Substantia nigra (tissue), 51 donors: ENCODE measurements at places on chromosomes 5 and 9.

- DNase-seq, result no peak
These were observed 223.0 kb downstream of the AUH start for GRCh38 chr9:91138760-91139159.

- no peak for DNase-seq
These were observed 241.1 kb upstream of the IRX4 start for GRCh38 chr5:2123874-2124273.

DNA sequence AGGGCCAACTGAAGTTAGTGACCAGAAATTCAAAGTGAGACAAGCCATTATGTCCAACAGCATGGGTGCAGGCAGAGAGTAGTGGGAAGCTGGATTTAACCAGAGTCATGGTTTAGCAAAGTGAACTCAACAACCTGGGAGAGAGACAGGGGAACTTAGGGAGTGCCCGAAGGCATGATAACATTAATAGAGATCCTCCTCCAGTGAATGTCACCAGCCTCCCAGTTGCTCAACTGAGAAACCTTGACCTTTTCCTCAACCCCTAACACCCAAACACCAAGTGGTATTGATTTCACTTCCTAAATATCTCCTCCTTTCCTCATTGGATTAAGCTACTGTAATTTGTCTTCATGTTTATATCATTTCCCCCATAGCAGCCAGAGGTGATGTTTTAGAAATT lies 42.6 kb downstream of the HMGCS1 start:
- DNase-seq, result no peak

DNA sequence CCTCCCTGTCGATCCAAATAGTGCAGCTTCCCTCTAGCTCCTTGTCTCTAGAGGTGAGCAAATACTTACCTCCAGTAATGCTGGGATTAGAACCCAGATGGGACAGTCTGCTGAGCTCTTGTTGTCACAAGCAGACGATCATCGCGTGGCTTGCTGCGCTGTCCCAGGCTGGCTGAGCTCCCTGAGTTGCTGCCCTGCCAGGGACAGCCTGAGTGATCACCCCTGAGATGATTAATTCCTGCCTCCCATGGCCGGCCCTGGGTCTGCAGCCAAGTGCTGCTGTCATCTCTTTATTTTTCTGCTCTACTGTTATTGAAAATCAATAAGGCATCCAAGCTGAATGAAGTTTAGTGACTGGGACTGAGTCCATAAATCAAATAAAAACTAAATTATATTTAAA lies 94.0 kb upstream of the ALDH1B1 start:
- no peak for DNase-seq

DNA sequence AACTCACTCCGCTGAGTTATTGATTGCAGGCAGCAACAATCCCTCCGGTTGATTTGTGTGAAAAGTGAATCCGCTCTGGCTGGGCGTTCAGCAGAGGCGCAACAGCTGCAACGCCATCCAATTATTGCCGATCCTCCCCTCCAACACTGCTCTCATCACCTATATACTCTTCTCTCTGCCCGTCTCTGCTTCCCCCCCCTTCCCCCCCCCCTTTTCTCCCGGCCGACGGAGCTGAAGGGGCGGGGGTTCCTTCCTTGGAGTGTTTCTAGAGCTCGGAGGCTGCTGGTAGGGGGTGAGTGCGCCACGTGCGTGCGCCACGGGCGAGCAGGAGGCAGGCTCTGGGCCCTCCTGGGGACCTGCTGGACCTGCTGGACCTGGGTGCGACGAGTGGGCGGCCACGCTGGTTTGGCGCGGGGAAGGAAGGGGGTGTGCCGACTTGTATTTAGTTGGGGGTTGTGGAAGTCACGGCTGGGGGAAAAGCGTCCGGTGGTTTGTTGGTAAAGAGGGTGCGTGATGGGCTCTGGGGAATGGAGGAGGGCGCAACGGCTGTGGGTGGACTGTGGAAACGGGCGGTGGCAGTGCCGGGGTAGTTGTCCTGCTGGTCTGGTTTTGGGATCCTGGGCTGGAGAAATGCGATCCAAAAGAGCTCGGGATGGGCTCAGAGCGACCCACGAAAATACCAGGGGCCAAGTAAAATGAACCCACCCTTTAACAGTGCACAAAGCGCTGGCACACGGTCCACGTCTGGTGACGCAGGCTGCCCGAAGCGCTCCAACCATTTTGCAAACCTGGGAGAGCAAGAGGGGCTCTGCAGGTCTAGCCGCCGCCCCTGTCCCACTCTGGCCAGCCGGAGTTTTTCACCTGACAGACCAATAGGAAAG lies 6.4 kb upstream of the MEF2C start:
- DNase-seq, result peak; percentile 24

GRCh38 chr5:98333921-98334320 lies 439.5 kb upstream of the RGMB start:
- no peak for DNase-seq

DNA sequence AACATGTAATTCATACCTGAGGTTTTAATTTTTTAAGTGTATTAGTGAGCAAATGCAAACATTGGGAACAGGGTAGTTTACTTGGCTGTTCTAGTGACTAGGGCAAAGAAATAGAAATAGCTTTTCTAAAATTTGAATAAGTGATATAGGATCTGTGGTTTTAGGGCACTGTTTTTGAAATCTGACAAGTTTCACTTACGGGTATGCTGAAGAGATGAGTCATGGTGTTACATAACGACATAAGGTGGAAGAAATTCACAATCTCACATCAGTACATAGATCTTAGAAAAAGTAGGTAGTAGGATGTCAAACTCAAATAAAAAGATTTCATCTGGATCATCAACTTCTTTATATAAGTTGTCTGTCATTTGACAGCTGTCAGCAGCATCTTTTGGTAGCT lies 772.3 kb downstream of the MAT2B start:
- DNase-seq, result no peak

GRCh38 chr9:128053560-128053959 lies 13.6 kb downstream of the NAIF1 start:
- peak; percentile 11 for DNase-seq

GRCh38 chr9:122055701-122056100 lies 37.4 kb downstream of the TTLL11 start:
- DNase-seq, result no peak

GRCh38 chr5:176803068-176803942 lies 7.1 kb upstream of the UNC5A start:
- DNase-seq, result no peak

- no peak for DNase-seq
These were observed 52.8 kb downstream of the TTC1 start for GRCh38 chr5:160061770-160062169.

GRCh38 chr5:123093601-123094236 lies 4.7 kb downstream of the PRDM6 start:
- DNase-seq, result no peak

DNA sequence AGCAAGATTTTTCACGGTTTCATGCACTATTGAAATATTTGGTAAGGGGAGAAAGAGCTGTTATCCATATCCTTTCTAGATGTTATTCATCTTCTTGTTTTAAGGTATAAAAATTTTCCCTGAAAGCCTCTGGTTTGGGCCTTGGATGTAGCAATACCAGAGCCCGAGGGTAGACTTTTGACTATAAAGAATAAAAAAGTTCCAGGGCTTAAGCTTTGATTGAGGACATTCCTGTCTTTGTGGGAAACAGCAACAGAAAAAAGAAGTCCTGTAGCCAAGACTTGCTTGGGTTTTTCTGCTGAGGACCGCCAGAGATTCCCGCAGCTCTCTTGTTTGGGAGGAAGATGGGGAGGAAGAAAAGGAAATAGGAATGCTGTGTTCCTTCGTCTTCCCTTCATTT lies 440.0 kb upstream of the WWC1 start:
- DNase-seq, result no peak

- no peak for DNase-seq
These were observed 9.9 kb downstream of the DAB2IP start for GRCh38 chr9:121661328-121661727.

DNA sequence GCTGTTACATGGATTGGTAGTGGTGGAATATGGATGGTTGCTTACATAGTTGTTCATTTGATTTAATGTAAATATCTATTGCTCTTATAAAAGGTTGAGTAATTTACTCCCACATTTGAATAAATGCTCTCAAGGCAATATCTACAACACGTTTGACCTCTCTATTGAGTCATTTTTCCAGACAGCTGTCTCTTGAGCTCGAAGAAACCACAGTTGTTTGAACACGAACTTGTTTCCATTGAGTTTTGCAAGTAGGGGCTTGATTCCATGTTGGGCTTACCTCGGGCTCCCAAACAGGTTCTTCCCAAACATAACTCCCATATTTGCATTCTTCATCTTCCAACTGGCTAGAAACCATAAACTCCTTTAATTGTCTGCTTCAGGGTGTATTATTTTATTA lies 115.0 kb upstream of the HMHB1 start:
- no peak for DNase-seq

DNA sequence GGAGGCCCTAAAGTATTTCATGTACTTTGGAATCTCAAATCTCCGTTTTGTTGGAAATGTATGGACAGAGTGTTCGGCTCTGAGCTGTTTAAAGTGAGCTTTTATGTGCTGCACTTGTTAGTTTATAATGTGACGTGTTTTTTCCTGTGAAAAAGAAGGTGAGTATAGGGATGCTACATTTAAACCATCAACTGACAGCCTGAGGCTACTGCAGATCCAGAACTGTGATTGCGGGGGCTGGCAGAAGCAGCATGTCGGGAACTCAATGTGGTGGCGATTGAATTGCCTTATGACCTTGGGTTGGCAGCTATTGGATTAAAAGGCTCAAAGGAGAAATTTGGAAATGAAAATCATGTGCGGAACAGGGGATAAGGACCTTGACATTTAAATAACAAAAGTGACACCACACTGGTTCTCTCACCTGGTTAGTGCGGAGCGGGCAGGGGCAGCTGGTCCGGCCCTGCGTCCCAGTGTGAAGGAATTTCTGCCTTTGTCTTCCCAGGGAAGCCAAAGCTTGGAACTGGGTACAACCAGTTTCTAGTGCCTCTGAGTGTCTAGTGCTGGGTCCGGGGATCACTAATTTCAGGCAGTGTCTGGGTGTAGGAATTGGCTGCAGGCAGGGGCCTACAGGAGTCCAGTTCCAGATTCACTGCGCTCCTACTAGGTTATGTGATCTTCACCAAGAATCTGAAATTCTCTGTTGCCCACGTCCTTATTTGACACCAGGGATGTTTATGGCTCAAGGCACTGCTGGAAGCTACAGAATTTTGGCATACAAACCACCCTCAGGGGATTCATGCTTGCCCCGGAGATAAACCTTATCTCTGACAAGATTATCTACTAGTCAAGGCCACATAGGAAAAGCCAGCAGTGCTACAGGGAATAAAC lies 120.7 kb upstream of the ERCC6L2 start:
- DNase-seq, result no peak

GRCh38 chr5:94749042-94749441 lies 130.6 kb downstream of the SLF1 start:
- no peak for DNase-seq

DNA sequence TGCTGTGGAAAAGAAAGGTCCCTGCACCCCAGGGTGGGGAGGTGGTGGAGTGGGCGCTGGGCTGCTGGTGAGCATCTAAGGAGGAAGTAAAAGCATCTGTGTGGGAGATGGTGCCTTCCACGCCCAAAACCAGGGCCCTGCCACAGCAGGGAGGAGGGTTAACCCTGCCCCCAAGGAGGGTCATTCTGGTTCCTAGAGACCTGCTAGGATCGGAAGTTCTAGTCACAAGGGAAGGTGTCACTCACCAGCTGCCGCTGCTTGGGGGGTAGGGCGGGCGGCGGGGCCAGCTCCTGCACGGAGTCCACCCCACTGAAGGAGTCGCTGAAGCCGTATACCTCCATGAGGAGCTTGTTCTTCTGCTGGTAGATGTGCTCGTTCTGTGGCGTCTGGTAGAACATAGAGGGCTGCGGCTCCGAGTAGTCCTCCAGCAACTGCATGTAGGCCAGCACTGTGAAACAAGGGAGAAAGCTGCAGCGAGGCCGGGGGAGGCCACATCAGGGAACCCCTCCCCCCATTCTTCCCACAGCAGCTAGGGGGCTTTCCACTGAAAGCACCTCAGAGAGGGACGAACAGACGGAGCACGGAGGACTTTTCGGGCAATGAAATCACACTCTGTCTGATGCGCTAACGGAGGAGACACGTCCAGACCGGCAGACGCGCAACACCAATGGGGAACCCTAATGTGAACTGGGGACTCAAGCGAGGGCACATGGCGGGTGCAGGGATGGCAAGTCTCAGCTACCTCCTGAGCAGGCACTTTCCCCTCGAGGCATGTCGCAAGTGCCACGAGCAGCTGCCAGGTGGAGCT lies 76.4 kb downstream of the PRRT1B start:
- no peak for DNase-seq

GRCh38 chr5:14868771-14869170 lies 2.8 kb downstream of the ANKH start:
- no peak for DNase-seq

DNA sequence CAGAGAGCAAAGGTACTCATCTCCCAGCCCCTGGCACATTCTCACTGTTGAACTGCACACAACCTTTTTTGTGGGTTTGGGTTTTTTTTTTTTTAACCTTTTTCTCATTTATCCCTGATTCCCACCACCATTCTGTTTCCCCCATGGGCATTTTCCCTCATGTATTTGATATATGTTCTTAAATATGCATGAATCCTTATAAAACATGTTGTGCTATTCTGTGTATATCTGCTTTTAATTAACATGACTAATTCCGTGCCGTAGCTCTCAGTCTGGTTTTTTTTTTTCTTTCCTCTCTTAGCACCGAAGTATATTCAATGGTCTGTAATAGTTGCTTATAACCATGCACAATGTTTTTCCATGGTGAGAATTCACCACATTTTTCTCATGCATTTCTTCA lies 204.5 kb downstream of the RGS3 start:
- no peak for DNase-seq
